GDM1 (cell line): ENCODE measurements at places on chromosomes 7 and 10.

DNA sequence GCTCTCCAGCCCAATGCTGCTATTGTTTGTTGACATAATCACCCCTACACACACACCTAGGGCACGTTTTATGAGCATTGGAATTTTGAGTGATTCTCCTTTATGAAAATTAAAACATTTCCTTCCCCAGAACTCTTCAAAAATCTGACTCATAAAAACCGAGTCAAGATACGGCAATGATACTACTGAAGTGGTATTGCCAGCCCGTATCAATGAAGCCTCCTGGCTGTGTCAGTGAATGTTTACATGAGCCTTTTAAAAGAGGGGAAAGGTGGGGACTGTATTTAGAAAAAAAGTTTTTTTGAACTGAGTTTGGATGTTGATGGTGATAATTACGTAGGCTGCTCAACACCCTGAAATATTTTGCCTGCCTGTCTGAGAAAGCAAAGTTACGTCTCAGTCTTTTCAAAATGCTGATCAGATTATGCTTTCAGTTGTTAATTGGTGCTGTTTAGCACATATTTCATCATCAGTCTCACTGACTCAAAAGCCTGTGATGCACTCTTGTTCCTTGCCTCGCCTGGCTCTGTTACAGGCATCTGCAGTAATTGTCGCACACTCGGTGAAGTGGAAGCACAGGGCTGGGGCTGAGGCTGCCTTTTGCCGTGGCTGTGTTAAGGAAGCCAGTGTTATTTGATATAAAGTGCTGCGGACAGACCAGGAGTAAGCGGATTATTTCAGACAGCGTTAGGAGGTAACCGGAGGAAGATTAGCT lies 157.4 kb upstream of the TCF7L2 start:
- DNase-seq: no peak

DNA sequence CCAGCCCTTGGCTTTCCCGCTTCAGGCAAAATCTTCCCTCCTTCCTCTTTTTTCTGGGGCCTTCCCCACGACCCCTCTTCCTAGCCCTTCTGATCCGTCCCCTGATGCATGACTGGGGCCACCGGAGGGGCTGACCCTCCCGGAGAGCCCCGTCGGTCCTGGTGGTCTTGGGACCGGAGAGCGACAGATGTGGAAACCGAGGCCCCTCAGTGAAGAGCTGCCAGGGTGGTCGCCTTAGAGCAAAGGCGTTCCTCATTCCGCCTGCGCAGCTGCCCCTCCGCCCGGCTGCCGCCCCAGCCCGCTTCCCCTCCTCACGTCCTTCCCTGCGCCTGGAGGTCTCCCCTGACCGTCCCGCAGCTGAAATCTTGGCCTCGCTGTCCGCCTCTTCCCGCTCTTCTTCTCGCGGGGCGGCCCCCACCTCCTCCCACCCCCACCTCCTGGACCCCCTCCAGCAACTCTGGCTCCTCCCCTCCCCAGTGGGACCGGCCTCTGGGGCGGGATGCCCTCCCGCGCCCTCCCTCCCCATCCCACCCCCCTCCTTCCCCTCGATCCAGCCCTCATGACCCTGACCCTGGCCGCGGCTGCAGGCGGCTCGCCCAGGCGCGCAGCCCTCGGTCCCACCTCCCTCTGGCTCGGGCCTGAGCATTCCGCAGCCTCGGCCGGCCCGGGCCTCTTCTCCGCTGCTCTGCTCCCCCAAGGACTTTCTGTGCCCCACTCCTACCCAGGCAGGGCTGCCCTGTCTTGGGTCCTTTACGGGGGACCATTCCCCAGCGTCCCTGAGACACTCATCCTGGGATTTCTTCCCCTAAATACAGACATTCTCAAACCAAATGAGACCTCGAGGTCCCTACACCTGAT lies at the start of gene RARRES2:
TSS of gene RARRES2 (minus strand) at position 367 of the 858 bp plus-strand sequence. CDS start 1,020 bp downstream, outside the sequence.
- DNase-seq: no peak

DNA sequence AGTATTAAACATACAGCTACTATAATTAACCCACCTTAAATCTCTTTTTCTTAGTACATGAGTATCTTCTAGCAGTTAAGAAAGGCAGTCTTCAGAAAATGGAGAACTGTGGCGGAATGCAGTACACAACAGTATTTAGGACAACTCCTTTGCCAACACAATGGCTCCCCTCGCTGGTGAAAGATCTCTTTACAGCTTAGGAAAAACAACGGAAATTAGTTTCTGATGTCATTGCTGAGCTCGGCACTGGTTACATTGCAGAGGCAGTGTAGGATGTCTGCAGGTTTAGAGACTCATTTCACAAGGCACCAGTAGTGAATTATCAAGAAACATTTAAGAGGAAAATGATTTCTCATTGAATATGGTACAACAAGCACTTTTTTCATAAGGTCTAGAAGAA lies 43.4 kb downstream of the GLRX3 start:
- DNase-seq: no peak

DNA sequence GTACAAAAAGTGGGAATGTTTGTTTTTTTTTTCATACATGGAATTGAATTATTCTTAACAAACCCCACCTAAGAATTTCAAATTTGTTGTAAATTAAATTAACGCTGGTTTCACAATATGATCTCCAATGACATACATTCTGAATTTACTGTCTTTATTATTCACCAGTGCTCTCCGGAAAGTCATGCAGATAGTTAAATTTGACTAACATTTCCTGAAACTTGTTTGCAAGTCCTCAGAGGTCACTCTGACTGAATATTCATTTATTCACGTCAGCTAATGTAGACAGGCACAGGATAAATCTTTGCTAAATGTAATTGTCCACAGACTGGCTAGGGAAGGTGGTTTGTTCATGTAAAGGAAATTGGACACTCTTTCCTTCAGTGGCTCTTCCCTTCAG lies 730.4 kb downstream of the PHTF2 start:
- DNase-seq: no peak

GRCh38 chr7:585229-585711 lies 65.6 kb upstream of the PDGFA start:
- DNase-seq: no peak

DNA sequence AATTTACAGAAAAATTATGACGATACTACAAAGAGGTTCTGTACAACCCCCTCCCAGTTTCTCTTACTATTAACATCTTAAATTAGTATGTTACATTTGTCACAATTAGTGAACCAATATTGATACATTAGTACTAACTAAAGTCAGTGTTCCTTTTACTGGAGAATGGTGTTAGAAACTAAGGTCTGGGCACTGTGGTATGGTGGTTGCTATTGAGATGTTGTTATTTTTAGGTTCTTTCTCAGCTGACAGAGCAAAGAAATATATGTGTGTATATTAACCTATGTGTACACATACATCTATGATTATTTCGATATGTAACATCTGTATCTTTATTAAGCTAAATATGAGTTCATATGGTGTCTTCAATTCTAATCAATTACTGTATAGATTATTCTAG lies 11.7 kb upstream of the CFTR start:
- no peak for DNase-seq

DNA sequence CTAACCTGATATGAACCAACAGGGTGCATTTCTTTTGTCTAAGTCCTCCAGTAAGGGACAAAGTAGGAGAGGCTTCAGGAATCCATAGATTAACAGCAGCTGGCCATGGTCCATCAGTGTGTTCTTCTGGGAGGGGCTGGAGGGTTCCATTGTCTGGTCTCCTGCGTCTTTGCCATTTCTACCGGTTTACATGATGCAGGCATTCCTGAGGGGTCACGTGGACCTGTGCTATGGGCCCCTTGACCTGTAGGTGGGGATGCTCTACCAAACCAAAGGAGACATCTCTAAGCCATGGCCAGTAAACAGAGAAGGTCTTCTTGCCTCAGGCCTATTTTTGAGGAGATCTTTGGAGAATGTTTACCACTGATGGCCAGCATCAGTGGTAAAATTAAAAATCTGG lies 28.7 kb upstream of the HABP2 start:
- DNase-seq: no peak

- no peak for DNase-seq
These were observed 2.5 kb upstream of the EMX2 start for GRCh38 chr10:117539903-117540639.

DNA sequence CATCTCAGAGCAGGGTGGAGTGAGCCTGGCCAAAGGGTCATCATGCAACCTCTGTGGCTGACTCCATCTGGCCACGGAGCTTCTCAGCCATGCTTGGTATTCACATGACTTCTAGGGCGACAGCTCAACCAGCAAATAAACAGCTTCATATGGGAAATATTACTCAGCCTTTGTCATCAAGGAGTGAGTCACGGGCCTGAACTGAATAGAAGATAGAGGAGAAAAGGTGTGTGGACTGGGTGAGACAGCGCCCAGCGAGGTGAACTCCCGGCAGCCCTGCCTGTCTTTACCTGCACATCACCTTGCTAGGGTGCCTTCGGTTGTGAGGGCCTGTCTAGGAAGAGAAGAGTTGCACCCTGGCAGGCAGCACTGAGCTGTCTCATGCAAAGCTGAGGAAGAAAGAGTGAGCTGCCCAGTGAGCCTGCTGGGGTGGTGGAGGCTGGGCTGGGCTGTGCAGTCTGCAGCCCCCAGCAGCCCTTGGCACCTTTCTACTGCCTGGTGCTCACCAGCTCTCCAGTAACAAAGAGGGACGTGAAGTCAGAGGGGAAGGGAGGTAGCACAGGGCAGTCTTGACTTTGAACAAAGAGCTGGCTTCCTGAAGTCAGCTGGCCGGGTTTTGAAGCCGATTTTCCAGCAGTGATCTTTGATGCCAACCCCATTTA lies 114.2 kb downstream of the EGFR start:
- no peak for DNase-seq

- DNase-seq: no peak
These were observed 41.3 kb upstream of the PPP2R2D start for GRCh38 chr10:131859341-131860020.

DNA sequence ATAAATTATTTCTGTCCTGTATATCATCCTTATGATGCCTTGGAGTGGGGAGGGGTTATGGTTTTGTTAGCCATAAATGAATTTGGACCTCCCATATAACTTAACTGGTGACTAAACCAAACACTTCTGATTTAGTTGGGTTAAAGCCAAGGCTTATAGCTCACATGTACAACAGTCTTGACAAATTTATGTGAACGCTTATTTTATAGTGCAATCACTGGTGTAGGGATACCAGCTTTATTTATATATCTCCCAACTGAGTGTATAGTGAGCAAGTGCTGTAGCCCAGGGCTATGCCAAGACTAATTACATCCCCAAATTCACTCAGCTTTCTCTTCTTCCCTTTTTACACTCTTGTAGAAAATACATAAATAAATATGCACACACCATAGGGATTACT lies 956.2 kb downstream of the SORCS3 start:
- DNase-seq: no peak

DNA sequence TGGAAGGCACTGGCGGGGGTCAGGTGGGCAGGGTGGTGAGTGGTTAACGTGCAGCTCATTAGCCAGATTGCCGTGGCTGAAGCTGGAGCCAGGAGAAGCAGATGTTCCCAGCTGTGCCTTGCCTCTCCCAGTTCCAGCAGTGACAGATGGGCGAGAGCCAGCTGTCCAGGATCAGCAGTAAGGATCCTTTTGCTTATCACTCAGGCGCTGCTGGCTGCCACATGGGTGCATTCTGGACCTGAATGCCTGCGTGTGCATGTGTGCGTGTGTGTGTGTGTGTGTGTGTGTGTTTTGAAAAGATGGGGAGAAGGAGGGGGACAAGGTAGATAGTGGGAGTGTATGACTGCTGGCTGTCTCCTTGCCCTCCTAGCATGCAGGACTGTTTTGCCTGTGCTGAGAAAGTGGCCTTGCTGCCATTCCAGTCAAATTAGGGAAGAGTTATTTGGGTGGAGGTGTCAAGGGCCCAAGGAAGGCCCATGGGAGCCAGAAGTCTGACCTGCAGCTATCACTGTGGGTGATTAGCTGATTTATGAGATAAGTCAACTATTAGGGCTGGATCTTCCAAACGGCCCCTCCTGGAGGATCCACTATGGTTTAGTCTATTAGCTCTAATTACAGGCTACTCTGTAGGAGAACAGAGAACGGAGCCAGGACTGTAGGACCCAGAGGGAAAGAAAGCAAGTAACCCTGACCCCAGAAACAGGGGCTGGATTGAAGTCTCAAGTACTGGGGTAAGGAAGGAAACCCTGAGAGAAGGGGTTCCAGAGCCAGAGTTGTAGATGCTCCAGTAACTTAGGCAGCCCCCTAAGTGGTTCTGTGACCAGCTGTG lies 3.3 kb downstream of the EPHA1 start:
- DNase-seq: no peak

DNA sequence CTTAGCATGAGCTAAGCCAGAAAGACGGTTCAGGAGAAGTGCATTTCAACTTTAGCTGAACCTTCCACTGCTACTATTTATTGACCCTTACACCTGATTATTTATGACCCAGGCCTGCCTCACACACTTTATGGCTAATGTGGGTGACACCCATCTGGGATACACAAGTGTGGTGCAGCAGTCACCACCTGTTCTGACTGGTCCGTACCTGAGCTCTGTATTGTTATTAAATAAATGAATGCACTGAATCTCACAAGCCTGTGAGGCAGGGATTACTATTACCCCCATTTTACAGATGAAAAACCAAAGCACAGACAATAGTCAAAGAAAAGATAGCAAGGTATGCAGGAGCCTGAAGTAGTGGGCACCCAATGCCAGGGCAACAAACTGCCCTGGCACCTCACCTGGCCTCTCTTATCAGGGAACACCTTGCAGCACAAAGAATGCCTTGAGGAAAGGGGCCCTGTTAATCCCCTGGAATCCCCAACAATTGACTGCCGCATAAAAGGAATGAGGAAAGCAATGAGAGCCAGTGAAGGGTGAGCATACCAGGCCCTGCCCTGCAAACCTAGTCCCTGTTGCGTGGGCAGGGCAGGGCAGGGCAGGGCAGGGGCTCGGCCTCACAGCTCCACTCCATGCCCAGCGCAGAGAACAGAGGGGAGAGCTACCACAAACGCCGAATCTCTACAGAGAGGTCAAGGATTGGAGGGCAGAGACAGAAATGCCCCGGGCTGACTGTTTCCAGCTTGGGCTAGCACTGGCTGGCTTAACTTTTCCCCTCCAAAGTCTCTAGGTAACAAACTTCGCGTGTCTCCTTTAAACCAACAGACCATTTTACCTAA lies 1.3 kb downstream of the ANXA11 start:
- DNase-seq: no peak

GRCh38 chr7:81004098-81004497 lies 85.2 kb upstream of the SEMA3C start:
- DNase-seq: no peak

DNA sequence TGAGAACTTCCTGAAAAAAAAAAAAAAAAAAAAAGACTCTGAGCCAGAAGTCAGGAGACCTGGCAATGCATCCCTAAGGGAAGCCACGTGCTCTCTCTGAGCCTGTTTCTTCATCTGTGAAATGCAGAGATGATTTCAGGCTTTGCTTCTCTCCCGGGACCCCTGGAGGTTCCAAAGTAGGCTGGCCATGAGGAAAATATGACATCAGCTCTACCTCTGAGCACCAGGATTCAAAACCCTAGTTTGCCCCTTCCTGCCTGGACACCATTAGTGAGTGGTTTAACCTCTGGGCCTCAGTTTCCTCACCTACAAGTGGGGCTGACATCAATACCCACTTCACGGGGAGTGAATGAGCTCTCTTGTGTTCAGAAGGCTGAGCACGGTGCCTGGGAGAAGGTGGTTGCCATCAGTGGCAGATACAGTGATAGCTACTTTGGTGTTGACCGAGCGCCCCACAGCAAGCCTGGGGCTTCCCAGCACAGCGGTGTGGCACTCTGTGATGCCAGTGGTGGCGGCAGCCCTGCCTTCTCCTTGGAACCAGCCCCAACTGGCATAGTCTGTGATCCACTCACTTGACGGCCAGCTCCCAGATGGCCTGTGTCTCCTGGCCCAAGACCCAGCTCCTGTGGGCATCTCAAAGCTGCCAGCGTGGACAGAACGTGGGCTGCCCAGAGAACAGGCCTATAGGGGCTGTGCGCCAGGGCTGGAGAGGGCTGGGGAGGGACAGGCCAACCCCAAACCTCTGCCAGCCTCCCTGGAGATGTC lies 153.1 kb upstream of the UNC5B start:
- DNase-seq: no peak

GRCh38 chr10:97163181-97163580 lies 22.6 kb downstream of the SLIT1 start:
- DNase-seq: no peak
